NCI-H1417 (cell line): ENCODE measurements at places on chromosomes 2 and 18.

GRCh38 chr2:173998386-173998785, 33.2 kb upstream of the SP3 start:
- DNase-seq = no peak

- peak; percentile 97 for DNase-seq
Measured at GRCh38 chr18:39841482-39842365, 2113.3 kb upstream of the PIK3C3 start.

GRCh38 chr18:46337271-46337670, 233.1 kb downstream of the HAUS1 start:
- no peak for DNase-seq

GRCh38 chr2:8514796-8515758, 166.8 kb upstream of the ID2 start:
- no peak for DNase-seq

DNA sequence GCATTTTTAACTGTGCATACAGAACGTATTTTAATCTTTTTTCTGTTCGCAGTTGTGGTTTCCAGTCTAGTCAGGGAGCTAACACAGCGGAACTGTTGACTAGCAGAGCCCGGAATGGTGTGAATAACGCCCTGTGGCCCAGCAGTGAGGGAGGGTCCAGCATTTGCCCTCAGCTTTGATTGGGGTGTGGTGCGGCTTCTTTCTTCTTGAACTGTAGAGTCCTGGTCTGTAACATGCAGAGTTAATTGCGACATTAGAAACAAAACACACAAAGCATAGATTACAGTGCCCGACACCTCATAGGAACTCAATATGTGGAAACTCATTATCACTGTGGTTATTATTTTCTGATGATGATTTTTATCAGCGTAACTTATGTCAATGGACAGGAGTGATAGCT, 253.6 kb downstream of the SOX11 start:
- DNase-seq = peak; percentile 21

GRCh38 chr2:234003972-234004617, 46.4 kb upstream of the SPP2 start:
- DNase-seq = no peak

DNA sequence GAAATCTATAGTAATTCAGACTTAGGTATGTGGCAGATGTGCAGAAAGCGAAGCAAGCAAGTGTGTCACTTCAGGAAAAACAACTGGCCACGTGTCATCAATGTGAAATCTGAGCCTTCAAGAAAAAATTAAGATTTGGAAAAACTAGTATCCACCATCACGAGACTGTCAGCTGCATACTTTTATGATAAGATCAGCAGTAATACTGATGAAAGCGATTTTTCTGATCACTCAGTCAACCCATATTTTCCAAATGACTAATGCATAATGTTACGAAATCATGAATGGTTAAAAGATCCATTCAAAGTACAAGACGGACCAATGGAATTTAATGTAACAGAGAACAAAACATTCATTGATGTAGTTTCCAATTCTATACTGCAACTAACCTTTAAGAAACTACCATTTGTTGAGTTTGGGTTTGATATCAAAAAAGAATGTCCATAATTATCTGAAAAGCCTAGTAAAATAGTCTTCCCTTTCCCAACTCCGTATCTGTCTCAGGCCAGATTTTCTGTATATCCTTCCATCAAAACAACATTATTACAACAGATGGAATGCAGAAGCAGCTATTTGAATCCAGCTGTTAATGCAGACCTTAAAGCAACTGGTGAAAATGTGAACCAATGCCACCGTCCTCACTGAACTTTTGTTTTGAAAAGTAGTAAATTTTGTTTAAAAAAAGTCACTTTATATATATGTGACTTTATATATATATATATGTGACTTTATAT, 17.0 kb upstream of the BCL2 start:
- DNase-seq = no peak

DNA sequence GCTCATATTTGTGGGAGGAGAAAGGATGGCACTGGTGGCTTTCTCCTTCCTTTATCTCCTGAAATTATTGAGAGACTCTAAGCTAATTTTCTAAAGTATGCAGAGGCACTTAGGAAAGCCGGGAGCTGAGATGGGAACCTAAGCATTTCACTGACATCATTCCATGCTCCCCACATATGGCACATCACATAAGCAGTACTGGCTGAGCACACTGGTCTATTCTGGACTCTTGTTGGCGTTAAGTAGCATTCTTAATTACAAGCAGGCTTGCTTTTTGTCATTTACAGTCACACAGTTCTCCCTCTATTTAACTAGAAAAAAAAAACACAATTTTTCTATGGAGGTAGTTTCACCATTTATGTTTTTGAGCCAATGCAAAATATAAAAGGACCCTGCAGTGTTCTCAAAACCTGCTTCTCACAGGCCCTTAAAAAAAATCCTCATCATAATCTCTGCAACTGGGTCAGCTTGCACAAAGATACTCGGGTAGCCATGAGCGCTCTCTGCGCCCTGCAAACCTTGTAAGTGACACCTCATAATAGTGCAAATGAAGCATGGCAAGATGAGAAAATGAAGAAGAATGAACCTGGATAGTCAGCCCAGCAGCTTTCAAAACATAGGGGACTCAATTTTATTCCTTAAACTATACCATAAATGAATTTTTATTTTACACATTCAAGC, 688.6 kb downstream of the NRXN1 start:
- no peak for DNase-seq

GRCh38 chr2:196987649-196988364, 61.3 kb upstream of the PGAP1 start:
- DNase-seq = peak; percentile 63

- DNase-seq = no peak
Measured at GRCh38 chr2:81940266-81940955, 1635.9 kb upstream of the LRRTM1 start.

DNA sequence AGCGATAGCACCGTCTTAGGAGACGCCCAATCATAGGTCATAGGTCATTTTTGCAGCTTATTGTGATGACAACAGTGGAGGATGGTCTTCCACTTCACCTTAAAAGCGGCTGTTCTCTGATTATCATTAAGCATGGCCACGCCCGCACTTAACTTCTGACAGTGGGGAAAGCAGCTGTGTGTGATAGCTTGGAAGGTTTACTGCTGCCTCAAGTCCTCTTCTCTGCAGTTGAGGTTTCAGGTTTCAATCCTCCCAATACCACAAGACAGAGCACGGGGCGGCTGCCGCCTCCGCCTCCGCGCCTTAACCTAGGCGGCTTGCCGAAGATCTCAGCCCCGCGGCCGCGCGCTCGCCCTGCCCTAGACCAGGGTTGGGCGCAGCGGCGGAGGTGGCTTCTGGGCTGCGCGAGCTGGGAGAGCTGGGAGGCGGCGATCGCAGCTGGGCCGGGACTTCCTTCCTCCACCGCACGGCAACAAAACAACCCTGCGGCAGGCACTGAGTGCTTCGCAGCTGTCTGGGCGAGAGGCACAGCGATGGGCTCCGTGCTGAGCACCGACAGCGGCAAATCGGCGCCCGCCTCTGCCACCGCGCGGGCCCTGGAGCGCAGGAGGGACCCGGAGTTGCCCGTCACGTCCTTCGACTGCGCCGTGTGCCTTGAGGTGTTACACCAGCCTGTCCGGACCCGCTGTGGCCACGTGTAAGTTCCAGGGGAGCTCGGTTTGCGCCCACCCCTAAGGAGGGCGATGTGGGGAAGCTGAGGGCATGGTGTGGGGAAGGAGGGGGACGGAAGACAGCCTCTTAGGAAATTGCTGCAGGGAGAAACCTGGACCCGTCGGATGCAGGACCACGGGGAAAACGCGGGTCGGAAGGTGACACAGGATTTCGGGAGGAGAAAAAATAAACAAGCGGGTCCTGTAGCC, at the start of gene RNF125:
TSS of gene RNF125 (plus strand) at position 495 of the 920 bp plus-strand sequence. CDS start at position 534, 39 bp downstream.
- DNase-seq = peak; percentile 94

DNA sequence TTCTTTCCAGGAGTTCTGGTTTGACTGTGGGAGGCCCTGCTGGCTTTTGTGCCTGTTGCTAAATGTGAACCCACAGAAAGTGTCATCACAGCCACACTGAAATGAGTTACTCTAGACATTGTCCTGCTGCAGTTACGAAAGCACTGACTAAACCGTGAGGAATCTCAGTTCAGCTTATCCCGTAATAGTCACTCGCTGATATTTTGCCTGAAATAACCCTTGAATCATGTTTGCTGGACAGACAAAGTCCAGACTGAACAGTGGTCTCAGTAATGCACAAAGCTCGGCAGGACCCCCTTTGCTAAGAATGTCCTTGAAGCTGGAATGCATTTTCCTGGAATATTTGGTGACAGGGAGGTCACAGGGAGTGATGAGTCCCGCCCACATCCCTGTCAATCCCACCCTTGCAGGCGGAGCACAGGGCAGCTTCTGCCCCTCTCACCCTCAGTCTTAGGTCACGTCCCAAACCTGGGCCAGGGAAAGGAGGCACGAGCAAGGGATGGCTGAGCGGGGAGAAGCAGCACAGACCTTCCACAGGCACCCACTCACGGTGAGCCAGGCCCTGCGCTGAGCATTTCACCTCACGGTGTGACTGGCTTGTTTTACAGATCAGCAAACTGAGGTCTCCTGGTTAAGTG, 53.4 kb downstream of the ADI1 start:
- no peak for DNase-seq

DNA sequence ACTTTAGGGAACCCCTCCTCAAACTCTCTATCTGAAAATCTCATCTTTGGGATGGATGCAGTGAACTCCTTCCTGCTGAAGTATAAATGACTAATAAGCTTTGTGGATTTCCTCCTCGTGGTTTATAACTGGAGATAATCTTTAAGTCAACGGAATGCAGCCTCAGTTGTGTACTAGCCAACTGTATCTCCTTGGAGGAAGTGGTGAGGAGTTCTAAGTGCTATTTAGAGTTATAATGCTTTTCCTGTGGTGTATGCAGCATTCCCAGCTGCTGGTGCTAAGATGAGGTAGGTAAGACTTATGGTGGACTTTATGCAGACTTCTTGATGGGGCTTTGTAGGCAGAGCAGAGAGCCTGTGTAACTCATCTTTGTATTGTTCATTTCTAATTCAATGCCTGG, 90.9 kb downstream of the LYPD6B start:
- no peak for DNase-seq

- no peak for DNase-seq
Measured at GRCh38 chr2:196224756-196225155, 53.4 kb upstream of the STK17B start.

GRCh38 chr2:241535871-241536655, 22.5 kb upstream of the BOK start:
- no peak for DNase-seq

- DNase-seq = no peak
Measured at GRCh38 chr2:55169915-55170314, 62.2 kb downstream of the CLHC1 start.

GRCh38 chr2:201157694-201158093, 25.2 kb upstream of the CASP10 start:
- no peak for DNase-seq

DNA sequence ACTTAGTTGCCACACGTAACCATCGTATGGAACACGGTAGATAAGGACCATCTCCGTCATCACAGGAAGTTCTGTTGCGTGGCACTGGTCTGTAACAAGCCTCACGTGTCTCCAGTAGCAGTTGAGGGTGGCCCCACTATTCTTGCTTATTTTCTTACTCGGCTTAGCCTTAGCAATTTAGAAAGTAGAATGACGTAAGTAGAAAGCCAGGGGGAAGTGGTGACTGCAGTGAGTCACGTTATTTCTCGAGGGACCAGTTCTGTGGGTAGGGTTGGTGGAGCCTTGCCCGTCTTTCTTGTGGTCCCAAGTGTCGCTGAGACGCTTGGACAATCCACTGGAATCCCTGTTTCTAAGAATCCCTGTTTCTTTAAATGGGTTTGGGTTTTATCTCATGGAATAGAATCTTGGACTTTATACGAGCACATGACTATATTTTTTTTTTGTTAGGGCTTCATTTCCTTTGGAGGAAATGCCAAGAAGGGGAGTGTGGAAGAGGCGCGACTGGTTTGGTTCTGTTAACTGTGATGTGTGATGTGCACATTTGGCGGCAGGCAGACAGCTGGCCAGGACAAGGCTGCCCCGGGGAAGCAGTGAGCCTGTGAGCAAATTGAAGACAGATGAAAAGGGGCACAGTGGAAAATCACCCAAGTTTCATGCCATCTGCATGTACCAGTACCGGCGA, 96.2 kb downstream of the CABLES1 start:
- no peak for DNase-seq

DNA sequence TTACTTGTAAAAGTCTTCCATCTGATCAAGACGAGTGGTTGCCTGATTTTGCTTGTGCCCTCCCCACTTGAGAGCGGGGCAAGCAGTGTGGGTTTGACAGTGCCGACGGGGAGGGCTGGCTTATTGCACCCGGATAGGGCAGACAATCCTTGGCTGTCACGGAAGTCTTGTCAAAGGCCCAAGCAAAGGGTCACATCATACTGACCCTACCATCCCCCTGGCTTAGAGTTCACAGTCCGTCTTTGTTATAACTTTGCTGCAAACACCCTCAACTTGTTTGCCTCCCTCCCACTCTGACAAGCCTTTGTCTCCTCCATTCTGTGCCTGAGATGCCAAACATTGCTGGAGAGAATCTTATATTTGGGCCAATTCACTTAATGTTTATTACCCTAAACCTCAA, 165.9 kb upstream of the MSH6 start:
- DNase-seq = no peak

DNA sequence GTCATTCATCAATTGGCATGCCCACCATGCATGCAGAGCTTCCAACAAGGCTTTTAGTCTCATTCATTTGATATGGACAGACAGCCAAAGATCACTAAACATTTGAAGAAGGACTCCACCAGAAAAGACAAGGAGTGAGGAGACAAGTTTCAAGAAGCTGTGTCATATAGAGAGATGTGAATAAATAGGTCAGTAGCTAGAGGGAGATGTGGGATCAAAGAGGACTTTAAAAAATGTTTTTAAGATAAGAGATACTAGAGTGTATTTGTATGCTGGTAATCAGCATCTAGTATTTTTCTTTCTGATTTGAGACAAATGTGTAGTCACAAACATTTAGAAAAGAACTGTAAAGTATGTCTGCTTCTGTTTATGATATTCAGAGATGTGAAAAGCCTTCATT, 48.5 kb downstream of the ANTXR1 start:
- no peak for DNase-seq

DNA sequence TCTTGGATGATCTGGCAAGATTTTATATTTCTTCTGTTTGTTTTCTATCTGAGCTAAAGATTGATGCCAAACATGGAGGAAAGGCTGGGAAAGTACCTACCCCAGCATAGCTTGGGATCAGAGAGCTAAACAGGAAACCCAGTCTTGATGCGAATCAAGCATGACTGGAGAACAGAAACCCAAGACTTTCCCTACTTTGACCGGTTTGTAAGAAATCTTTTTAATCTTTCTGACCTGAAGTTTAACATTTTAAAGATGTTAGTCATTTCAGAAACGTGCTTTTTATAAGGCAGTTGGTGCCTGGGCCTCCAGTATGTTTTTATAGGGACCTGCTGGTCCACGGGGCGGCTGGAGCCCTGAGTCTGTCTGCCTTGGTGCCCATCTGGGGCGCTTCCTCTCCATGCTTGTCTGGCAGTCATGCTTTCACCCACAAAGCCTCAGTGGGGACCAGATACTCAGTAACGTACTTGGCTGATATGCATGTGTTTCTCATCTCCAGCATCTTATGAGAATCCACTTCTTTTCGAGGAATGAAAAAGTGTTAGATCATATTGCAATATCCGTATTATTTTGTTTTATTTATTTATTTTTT, 266.5 kb downstream of the PTGR3 start:
- DNase-seq = no peak

GRCh38 chr2:85792783-85793441, 39.1 kb downstream of the ATOH8 start:
- no peak for DNase-seq
